ENCODE measurements at places on chromosomes 6 and 20.
A peak's percentile ranks its signal among the peaks of the same experiment; 100 is the strongest.

DNA sequence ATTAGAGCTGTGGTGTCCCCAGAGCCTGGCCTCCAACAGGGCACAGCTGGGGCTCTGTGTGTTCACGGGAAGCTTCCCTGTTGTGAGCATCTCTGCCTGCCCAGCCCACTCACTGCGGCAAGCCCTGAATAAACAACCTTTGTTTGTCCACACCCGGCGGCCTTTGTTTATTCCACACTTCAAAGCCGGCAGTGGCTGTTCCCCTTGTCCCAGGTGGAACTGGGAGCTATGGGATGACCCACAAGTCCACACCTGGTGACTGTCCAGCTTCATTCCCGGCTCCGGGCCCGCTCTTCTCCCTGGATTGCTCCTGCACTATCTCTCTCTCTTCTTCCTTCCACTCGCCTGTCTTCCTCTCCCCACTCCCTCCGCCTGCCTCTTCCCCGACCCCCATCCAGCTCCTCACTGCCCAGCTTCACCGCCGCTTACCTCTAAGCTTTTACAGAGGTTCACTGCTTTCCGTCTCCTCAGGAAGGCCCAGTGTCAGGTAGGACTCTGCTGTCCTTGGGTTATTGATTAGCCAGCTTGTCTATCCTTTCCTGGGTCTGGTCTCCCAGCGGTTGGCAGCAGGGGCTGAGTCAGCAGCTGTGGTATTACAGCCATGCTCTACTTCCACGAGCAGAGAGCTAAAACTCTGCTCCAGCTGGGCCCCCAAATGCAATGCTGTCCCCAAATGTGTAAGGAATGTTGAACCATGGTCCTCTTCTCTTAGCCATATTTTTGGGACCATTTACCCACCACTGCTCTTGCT is 17.8 kb downstream of the DACT2 start:
- DNase-seq = no peak

DNA sequence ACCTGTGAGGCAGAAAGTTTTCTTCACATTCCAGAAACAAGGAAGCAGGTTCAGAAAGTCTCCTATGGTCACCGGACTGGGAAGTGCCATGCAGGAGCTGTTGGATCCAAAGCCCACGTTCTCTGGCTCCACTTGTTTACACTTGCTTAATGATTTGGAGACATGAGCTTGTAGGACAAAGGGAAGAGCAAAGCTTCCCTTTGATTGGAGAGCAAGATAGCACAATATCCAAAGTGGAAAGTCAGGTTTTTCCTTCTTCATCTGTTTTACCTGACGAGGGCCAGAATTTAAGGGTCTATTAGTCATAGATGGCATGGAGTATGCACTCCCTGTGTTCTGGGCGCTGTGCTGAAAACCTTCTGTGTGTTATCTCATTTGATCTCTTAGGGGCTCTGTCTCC is 81.2 kb downstream of the PDE7B start:
- DNase-seq = no peak

- no peak for DNase-seq
Measured at GRCh38 chr6:24403501-24403824, 727 bp downstream of the MRS2 start.

DNA sequence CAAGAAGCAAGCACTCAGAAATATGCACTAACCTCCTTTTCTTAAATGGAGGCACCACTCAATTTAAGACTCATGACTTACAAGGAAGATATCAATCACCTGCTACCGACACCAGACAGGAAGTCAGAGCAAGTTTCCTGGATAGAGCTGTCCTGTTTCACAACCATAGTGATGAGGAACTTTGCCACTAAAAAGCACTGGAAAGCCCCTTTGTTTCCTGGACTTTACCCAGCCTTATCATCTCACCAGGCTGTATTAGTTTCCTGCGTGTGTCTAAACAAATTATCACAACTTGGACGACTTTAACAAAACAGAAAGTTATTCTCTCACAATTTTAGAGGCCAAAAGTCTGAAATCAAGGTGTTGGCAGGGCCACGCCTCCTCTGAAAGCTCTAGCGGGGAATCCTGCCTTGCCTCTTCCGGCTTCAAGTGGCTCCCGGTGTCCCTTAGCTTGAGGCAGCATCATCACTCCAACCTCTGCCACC is 253.8 kb upstream of the STXBP5 start:
- DNase-seq = no peak

DNA sequence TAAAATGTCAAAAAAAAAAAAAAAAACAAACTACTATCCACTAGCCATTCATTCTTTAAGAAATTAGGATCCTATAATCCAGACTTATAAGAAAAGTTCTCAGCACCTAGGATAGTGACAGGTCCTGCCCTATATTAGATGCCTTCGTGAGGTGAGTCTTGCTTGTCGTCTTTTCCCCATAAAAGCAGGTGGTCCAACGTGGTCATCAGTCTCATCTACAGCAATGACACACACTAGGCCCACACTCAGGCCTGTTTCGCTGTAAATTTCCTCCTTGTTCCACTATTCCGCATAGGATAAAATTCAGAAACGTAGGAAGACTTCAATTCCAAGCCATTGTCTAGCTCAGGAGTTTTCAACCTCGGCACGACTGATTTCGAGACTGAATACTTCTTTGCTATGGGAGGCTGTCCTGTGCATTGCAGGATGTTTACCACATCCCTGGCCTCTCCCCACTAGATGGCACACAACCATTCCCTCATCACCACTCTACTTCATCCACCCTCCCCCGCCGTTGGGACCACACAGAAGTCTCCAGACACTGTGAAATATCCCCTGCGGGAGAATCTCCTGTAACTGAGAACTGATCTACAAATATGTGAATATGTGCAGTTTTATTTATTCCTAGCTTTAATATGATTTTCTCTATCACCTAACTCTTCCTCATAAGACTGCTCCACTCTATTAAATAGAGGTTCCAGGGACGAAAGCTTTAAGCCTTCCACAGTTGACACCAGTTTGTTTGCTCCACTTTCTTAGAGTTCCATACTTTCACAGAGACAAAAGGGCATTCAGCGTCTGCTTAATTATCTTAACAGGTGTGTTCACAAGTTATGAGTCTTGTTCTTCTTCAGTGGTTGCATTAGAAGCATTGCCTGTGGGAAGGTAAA is 346.3 kb downstream of the BMP2 start:
- DNase-seq = peak; percentile 68

GRCh38 chr6:19668710-19669109 is 168.5 kb upstream of the ID4 start:
- DNase-seq = no peak

- peak; percentile 27 for DNase-seq
Measured at GRCh38 chr6:169810066-169810989, 58.9 kb downstream of the ERMARD start.
